ENCODE measurements at places on chromosomes 11 and 22.

DNA sequence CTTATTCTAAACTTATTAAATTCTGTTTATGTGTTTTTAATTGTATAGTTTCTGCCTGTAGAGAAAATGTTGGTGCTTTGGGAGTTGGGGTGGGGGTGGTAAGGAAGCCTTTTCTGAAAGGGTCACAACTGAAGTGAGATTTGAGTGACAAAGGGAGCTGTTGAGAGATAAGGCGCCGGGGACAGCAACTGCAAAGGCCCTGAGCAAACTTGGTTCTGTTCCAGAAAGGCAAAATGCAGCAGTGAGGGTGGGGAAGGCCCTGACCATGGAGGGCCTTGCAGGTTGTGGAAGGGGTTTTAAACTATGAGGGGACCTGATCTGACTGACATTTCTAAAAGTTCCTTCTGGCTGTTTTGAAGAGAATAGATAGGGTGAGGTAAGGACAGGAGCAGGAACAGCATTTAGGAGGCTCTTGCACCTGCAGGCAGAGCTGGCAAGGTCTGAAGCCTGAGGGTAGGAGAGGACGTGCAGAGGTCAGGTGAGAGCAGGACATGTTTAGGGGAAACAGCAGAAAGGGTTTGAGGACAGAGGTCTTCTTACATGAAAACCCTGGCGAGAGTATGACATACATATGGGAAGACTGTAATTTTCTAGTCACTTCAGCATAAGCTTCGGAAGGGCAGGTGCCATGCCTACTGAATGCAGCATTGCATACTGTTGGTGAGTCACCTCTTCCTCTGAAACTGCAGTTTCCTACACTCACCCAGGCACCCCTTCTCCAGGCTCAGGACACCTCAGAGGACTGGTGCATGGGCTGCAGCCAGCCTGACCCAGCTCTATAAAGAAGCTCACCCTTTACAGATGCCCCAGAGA is 190.7 kb downstream of the SNX19 start:
- no peak for DNase-seq

GRCh38 chr22:47144791-47145425 is 382.5 kb downstream of the TBC1D22A start:
- DNase-seq: no peak

- no peak for DNase-seq
Measured at GRCh38 chr11:103709371-103709770, 327.1 kb upstream of the DDI1 start.

- no peak for DNase-seq
Measured at GRCh38 chr11:87397011-87397865, 359.5 kb downstream of the TMEM135 start.

DNA sequence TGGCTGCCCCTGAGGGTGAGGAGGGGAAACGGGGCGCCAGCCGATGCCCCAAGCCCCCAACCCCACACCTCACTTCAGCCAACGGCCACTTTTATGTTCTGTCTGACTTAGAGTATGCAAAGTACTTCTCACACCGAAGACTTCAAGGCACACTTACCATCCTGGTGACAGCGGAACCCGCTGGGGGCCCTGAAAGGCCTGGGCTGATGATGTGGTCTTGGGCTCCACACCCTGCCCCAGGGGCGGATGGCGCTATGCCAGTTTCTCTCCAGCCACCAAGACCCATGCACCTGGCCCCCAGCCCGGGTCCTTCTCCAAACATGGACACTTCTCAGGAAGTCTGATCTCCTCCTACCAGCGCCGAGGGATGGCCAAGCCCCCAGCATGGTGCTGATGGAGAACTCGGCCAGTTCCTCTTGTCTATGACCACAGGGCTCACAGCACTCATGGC is 175.4 kb downstream of the CTTN start:
- DNase-seq: no peak

GRCh38 chr11:128670631-128671030 is 23.2 kb upstream of the FLI1 start:
- DNase-seq: no peak

GRCh38 chr11:111429066-111429506 is 50.0 kb upstream of the POU2AF1 start:
- peak; percentile 32 for DNase-seq

- no peak for DNase-seq
Measured at GRCh38 chr11:58919980-58920379, 19.3 kb upstream of the GLYATL1 start.

GRCh38 chr11:3855808-3856491 is 486 bp downstream of the STIM1 start:
- no peak for DNase-seq

- DNase-seq: no peak
Measured at GRCh38 chr11:122632181-122632824, 23.2 kb upstream of the UBASH3B start.

DNA sequence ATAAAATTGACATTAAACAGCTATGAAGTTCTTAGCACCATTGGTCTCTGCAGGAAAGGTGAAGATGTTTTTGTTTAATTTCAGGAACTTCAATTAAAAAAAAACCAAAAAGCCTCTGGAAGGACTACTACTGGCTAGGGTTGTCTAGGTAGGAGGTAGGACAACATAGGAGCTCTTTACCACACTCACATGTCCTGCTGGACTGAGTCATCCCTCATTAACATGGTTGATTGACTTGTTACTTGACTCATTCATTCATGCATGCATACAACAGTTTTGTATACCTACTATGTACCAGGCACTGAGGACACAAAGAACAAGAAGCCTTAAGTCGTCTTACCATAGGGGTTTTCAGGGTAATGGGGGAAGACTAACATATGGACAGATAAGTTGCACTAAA is 216.9 kb upstream of the ARHGAP20 start:
- no peak for DNase-seq

GRCh38 chr11:119878990-119879389 is 150.0 kb upstream of the NECTIN1 start:
- no peak for DNase-seq

DNA sequence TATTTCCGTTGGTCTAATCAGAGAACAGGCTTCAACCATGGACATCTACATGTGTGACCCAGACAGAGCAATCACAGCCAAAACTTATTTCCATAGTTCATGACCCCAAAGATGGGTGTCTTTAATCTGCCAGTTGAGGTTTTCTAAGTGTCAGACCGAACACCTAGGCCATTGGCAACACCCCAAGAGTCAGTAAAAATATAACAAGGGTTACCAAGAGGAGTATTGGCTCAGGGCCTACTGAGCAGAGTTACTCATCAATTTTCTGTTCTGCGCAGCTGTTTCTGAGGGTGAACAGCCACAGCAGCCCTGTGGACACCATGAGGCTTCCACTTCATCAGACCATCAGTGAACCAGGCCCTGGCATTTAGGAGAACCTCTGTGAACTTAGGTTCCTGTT is 18.8 kb downstream of the GUCD1 start:
- DNase-seq: no peak

- DNase-seq: no peak
Measured at GRCh38 chr22:18965526-18966421, 29.7 kb upstream of the PRODH start.

DNA sequence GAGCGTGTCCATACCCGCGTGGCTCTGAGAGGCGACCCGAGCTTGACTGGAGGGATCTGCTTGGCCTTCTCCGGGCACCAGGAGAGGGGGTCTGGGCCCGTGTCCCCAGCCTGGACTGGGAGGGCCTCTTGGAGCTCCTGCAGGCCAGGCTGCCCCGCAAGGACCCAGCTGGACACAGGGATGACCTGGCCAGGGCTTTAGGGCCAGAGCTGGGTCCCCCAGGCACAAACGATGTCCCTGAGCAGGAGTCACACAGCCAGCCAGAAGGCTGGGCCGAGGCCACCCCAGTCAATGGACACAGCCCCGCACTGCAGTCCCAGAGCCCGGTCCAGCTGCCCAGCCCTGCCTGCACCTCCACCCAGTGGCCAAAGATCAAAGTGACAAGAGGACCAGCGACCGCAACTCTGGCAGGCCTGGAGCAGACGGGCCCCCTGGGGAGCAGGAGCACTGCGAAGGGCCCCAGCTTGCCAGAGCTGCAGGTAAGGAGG is 38.2 kb downstream of the TRIOBP start:
- no peak for DNase-seq

DNA sequence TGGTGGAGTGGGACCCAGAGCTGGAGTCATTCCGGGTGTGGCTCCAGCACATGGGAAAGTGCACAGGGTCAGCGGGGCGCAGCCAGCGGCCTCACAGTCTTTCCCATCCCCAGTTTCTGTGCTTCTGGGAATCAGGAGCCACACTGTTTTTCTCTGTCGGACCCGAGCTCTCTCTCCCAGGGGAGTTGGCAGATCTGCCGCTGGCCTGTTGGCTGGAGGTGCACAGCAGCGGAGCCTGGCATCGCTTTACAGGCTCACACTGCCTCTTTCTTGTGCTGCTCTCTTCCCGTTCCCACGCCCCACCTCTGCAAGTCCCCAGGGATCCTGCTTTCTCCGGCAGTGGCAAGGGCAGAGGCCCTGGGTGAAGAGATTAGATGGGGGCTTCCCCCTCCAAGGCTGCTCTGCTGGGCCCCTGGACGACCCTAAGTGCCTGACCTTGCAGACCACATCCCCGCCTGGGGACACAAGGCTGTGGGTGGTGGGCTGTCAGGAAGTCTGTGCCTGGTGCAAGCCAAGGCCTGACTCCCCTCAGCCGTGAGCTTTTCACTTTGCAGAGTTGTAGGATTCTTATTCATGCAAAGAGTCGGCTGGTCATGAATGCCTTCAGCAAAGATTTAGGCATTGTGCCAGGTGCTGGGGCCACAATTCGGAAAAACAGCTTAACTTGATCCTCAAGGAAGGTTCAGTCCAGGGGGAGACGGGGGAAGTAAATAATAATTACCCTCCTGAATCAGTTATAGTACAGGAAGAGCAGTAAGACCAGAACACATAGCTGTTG is 116.3 kb downstream of the TIMP3 start:
- DNase-seq: peak; percentile 14

DNA sequence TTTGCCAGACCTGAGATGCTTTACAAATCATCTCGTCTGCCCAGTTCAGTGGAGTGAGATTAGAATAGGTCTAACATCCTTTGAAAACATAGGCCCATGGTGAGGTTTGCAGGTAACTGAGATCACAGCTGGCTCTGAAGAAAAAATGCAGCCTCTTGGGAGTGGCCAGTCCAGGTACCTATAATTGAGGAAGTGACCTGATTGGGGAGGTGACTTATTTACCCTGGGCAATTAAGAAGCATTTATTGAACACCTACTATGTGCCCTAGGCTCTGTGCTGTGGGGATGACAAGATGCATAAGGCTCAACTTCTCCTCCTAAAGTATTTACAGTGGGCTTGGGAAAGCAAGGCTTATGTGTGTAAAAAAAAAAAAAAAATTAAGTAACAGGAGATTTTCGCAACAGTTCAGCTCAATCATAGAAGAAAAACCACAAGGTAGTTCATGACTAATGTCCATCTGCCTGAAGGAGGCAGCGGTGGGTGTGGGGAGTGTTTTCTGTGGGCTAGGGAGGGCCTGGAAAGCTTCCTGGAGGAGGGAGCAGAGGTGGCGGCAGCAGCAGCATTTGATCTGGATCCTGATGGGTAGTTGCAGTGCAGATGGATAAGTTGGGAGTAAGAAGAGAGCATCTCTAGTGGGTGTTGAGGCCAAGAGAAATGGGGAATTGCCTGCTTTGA is 16.1 kb downstream of the MICAL2 start:
- no peak for DNase-seq
